GM10248 (cell line): ENCODE measurements at places on chromosomes 11 and 22.

- no peak for DNase-seq
These were observed 138.3 kb downstream of the GUCY1A2 start for GRCh38 chr11:106879832-106880546.

DNA sequence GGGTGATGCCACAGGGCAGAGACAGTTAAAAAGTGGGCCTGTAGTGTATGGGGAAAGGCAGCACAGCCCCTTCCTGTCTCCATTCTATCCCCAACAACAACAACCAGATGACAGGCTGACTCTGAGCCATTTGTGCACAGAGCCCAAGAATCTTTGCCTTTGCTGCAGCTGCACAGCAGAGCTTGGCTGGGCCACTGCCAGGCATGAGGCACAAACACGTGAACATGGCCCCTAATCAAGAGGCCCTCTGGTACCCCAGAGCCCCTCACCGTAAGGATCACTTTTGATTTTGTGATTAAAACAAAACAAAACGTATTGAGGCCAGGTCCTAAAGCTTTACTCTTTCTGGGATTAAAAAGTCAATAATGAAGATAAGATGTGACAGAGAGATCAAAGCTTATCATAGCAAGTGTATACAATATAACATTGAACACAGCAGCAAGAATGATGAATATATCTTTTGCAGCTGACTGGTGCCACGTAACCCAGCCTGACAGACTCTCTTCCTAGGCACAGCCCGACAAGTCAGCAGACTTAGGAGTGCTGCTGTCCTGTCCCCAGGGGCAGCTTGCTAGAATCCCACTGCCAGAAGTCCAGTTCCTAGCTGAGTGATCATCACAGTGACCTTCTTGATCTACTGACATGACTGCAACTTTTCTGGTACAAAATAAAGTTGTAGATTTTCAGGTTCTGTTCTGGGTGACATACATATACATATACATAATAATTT is 117.8 kb downstream of the SERGEF start:
- no peak for DNase-seq

DNA sequence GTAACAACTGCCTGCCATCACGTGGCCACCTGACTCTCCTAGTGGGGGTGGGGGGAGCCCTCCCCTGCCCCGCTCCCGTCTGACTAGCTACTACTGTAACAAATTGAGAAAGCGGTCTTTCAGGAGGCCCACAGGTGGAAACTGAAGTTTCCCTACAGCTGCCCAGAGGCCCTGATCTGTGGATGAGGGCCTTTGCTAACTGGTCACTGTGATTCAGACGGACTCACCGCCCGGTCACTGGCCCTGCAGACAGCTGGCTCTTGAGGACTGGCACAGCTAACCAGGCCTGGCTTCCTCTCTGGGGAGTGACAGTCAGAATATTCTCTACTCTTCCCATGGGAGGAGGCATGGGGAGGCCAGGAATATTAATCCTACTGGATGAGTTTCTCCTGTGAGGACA is 116.8 kb downstream of the ARHGAP8 start:
- DNase-seq = no peak

DNA sequence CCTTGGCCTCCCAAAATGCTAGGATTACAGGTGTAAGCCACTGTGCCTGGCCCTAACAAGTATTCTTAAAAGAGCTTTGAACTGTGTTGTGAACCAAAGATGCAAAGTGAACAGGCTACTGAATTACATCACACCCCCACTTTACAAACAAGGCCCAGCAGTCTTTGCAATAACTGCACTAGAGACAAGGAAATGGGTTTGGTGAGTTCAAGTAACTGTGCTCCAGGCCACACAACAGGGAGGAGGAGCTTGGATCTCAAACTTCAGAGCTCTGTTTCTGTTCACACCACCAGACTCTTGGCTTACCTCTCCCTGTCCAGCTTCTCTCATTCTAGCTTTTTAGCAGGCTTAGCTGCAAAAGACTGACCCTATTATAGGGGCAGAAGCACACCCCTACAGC is 30.4 kb upstream of the RASL10A start:
- DNase-seq = no peak

DNA sequence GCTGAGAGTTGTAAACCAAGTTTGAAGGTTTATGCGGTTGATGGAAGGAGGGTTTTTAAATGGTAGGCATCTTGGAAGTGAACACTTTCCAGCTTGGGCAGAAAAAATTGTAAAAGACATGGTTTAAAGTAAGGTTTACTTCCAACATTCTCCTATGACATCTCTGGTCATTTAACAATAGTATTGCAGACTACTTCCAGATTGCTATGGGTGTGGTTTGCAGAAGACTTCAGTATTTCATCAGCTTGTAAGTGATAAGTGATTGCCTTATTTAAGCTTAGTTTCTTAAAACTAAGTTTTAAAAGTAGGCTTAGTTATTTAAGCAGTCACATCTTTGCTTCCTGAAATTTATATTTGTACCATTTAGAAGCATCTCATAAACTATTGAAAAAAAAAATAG is 7.2 kb upstream of the STT3A start:
- DNase-seq = no peak

DNA sequence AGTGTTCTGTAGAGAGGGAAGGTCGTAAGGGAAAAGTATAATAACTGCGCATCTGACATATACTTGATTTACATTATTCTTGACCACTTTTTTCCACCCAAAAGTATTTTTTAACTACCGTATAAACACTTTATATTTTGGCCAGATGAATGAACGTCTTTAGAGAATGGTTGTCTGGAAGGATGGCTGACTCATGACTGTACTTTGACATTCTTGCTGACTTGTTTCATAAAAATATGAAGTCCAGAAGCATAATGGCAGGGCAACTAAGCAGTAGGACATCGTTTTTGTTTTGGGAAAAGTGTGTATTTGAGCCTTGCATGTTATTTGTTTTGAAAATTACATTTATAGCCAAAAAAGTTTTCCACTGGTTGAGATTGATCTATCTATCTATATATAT is 110.0 kb downstream of the OSBP2 start:
- no peak for DNase-seq

- no peak for DNase-seq
These were observed 60.9 kb upstream of the EMID1 start for GRCh38 chr22:29144786-29145160.

DNA sequence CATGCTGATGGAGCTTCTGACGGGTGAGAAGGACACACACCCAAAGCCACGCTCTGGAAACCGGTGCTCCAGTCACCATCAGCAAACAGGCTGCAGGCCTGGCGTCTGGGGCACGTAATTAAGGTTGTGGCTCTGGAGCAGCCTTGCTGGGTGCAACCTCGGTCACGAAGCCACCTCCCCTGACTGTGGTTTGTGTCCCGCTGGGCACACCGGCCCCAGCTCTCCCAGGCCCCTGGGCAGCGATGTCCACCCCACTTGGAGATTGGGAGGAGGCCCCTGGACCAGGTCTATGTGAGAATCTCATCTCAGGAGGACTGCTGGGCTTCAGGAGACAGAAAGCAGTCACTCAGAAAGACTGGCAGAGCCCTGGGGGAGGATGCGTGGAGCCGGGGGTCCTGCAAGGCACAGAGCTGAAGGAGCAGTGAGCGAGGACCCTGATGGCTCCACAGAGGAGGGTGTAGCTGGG is 631.6 kb downstream of the BRD1 start:
- no peak for DNase-seq

DNA sequence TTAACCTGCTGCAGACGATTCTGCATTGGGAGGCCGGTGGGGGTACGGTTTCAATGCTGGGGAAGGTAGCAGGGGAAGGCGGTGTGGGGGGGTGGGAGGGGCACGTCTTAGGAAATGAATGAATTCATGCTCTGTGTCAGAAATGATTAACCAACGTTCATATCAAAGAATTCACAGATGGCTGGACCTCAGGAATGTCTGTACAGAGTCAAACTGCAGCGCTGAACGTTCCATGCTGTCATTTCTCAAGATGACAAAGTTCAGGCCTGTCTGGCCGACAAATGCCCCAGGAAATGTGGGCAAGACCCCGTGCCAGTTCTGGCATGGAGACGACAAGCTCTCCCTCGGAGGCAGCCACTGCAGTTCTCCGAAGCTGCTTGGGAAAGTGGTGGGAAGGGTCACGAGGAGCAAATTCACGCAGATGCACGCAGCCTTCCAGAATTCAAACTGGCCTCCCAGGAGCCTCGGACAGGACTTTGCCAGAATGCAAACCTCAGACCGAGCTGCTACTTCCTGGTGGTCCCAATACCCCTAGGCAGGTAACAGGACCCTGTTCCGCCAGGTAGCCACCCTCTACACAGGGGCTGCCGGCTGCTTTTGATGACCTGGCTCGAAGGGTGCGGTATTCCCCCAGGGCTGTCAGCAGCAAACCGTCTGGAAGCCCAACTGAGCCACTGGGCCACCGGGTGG is 81.5 kb downstream of the TRMU start:
- DNase-seq = no peak

DNA sequence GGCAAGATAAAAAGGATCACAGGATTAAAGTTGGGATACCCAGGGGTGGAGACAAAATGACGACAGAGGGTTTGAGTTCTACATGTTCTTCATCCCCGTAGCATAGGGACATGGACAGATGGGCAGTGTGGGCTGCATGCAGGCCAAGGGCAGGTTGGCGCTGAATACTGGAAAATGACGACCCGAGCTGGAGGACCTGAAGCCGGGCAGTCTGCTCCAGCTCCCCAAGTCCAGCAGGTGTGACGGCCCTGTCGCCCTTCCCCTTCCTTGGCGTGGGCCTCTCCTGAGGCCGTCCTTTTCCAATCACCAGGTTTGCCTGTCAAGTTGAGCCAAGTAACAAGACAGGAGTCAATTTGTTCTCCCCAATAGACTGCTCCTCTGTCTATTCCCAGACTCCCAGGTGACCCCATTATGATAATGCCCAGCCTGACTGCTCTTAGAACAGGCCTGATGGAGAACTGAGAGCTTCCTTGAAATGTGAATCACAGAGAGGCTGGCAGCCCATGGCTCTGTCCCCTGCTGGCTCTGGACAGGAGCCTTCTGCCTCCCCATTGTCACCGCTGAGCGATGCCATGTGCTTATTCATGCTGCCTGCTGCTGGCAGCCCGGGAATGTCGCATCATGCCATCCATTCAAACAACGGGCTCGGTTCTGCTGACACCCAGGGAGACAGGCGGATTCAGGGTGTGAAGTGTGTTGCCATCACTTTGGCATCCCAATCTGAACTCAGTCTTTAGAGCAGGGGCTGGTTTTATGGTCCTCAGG is 392.1 kb downstream of the NTM start:
- DNase-seq = no peak

DNA sequence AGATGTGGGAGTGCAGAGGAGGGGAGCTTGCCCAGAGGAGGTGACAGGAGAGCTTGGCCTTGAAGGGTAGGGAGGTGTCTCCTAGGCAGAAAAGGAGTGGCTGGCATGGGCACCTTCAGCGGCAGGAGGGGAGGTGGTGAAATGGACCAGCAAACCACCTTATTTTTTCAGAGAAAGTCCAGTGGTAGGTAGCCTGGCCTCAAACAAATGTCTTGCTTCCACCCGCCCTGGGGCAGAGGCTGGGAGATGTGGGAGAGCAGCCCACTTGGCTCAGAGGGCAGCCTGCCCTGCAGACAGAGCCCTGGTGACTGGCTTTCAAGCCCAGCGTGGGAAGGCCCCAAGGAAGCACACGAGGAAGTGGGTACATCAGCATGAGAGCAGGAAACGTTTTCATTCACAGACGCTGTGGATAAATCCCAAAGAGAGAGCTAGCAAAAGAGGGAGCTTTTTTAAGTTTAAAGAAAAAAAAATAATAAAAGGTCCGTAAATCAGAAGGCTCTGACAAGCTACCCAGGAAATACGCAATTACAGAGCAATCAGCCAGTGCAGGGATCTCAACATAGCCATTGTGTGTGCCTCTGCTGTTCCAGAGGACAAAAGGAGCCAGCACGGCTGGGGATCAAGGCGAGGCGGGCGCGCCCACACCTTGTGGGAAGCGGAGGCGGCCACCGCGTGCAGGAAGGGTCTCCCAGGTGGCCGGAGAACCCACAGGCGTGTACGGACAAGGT is 238.7 kb upstream of the PLET1 start:
- no peak for DNase-seq

- no peak for DNase-seq
These were observed 175.1 kb downstream of the LRRC4C start for GRCh38 chr11:41284354-41284753.
